Fibroblast of skin of right quadriceps (primary cell): ENCODE measurements at places on chromosomes 5 and 9.

- DNase-seq, result no peak
Measured at GRCh38 chr5:161312882-161313281, 233.6 kb downstream of the GABRB2 start.

DNA sequence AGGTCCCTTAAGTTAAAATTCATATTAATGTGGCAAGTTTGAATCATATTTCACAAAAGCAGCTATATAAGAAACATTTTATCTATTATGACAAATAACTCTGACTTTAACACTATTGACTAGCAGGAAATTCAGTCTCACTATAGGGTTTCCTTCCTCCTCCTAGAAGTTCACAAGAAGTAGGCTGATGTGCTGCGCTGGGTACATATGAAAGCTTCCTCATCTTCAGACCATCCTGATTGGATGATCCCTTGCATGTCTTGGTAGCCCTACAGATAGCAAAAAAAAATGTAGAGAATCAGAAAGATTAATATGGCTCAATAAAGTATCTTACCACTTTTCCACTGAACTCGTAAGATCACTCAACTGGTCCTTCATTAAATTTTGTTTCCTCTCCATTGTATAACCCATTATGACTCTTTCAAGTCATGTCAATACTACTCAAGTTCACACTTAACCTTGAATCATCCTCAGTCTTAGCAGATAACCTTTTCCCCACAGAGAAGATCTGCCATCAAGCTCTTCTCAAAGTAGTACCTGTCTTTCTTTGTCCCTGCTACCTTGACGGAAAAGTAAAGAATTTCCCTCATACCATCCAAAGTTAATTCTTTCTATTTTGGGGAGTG, 11.5 kb upstream of the PSIP1 start:
- no peak for DNase-seq

- DNase-seq, result no peak
Measured at GRCh38 chr5:124131466-124131865, 615.0 kb downstream of the ZNF608 start.

DNA sequence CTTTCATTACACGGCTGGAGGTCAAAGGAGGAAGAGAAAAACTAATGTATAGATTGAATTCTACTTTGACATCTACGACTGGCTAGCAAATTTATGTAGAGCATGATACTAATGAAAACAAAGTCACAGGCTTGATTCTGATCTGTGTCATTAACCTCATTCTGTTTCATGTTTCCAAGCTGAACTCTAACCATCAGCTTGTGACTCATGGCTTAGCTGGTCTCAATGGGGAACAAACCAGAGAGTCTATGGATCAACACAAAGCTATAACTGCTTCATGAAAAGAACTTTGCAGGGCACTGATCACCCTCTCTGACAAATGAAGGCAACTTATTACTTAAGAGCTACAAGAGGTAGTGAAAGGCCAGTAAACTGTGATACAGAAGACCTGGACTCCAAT, 23.6 kb upstream of the PDE4D start:
- no peak for DNase-seq

GRCh38 chr5:62268234-62268633, 37.8 kb upstream of the KIF2A start:
- DNase-seq, result no peak

DNA sequence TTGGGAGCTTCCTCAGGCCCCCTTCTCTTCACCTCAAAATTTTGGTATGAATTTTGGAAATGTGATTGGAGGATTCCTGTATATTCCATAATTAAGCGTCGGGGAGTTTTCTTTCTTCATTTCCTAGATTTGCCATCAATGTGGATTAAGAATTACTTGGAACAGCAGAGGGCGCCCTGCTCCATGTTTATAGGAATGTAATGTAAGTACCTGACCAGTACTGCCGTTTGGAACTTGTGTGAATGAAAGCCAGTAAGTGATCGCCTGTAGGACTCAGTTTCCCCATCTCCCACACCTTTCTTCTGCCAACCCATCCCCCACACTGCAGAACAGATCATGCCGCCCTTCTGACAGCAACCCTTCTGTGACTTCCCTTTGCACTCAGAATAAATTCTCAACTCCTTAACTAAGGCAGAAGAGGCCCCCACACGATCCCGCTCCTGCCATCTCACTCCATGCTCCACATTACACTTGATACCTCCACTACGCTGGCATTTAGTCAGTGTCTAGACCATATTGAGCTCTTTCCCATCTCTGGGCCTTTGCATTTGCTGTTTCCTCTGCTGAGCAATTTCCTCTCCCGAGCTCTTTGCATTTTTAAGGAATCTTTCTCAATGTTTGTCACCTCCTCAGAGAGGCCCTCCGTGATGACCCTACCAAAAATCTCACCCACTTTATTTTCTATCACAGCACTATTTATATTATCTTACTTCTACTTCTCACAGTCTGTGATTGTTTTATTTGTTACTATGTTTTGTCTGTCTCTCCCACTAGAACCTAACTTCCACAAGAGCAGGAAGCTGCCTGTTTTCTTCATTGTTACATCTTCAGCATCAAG, 79.5 kb upstream of the HTR4 start:
- peak; percentile 74 for DNase-seq

DNA sequence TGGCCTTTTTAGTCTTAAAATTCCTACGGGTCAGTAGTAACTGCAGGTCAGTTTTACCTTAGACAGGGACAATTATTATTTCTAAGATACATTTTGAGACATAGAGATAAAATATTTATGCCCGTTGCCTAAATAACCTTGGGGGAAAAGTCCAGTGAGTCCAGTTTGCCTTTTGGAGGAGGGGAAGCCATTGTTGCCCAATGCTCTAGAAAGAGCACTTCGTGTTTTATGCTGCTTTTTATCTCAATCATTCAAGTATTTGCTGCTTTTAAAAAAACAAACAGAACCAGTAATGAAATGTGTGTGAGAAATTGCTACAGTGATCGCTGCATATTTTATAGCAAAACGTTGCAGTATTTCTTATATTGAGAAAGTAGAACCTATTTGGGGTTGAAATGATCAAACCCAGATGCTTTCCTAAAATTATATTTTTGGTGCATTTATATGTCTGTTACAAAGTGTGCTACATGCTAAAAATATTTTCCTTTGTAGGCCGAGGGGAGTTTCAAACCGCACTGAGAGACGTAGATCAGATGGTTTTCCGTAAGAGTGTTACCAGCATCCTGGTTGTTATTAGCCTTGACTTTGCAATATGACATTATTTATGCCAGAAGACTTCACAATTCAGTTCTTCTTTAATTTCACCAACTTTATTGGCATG, 266.8 kb downstream of the AOPEP start:
- peak; percentile 86 for DNase-seq

DNA sequence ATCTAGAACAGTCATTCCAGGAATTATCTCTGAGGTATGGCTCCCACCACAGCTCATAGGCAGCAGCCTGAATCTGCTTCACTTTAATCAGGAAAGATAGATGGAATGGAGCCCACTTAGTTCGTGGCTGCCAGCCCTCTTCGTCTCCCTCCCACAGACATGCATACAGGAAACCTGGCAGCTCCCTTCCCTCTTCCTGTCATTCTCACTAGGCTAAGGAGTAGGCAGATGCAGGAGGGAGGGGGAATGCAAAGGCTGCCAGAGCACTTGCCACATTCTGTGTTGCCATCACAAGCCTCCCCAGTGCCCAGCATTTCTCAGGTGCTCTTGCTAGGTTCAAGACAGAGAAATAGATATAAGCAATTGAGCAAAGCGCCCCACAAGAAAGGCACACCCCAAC, 378.9 kb downstream of the ELAVL2 start:
- no peak for DNase-seq

DNA sequence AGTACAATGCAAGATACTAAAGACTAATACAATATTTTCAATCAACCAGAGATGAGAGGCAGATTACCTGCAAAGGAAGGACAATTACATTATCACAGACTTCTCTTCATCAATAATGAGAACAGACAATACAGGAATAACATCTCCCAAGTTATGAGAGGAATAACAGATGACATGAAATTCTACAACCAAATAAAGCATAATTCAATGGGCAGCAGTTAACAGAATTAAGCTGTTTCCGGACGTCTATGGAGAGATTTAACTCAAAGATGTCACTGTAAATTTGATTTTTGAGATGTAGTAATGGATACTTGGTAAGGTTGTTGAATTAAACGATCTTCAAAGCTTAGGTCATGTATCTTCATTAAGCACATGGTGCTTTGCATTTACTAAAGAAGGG, 19.8 kb upstream of the PARP8 start:
- no peak for DNase-seq

- DNase-seq, result no peak
Measured at GRCh38 chr9:98951967-98952366, 8.3 kb downstream of the COL15A1 start.

DNA sequence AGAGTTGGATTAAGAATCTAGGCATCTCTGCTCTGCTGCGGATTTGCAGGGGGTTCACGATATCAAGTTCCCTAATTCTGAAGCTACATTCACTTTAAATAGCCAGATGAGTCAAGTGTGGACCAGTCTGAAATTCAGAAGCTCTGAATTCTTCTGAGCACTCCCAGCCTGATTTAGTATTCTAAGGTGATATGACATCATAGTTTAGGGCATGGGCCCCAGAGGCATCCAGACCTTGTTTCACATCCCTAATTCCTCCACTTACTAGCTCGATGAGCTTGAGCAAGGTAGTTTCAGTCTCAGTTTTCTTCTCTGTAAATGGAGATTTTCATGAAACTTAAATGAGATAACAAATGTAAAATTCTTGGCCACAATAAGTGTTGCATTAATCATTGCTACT, 65.2 kb downstream of the TMEM167A start:
- no peak for DNase-seq

- no peak for DNase-seq
Measured at GRCh38 chr5:81300921-81301270, 491 bp upstream of the ZCCHC9 start.

- no peak for DNase-seq
Measured at GRCh38 chr9:117722108-117722761, 18.0 kb downstream of the TLR4 start.

- no peak for DNase-seq
Measured at GRCh38 chr5:115329475-115329874, 33.0 kb upstream of the CCDC112 start.
